Vagina (tissue), 2 donors: ENCODE measurements at places on chromosomes 16 and 17.

GRCh38 chr16:27841911-27842310, 221.6 kb downstream of the GSG1L start:
- DNase-seq: no peak

- no peak for DNase-seq
Measured at GRCh38 chr16:53085931-53086421, 31.2 kb downstream of the CHD9 start.

- no peak for DNase-seq
Measured at GRCh38 chr17:29180034-29180787, at the start of gene MYO18A. TSS of gene MYO18A (minus strand) at chr17:29180398. CDS start at chr17:29166940, 13,458 bp downstream.

GRCh38 chr16:11273721-11274324, 394 bp upstream of the PRM3 start:
- DNase-seq: no peak

DNA sequence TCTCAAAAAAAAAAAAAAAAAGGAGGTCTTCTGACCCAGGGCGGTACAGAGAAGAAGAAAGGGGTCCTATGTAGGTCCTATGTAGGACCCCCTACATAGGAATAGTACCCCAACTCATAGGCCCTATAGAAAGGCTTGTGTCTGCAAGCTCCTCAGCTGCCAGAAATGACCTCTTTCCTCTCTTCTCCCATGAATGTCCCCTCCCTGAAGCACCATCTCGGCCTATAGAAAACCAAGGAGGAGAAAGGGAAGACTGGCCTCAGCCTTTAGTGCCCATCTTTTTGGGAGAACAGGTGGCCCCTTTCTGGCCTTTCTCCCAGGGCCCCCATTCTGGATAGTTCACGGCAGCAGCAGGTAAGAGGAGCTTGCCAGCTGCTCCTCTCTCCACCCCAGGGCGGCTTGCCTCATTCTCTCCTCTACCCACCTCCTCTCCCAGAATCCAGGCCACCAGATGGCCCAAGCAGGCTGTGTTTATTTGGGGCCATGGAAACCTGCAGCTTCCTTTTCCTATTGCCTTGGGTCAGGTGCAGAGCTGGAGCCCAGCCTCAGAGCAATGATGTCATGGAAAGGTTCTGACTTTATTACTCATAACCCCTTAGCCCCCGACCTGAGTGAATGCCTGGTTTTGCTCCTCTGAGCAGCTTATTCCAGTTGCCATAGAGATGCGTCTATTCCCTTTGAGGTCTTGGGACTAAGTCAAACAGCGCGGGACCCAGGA, 1.6 kb upstream of the MRPL58 start:
- DNase-seq: no peak

GRCh38 chr17:66605541-66605940, 229.4 kb upstream of the CACNG5 start:
- no peak for DNase-seq

GRCh38 chr16:68995011-68995504, 110.4 kb upstream of the HAS3 start:
- no peak for DNase-seq

- no peak for DNase-seq
Measured at GRCh38 chr17:39270923-39271322, 45.2 kb upstream of the STAC2 start.

- DNase-seq: no peak
Measured at GRCh38 chr17:4405699-4406098, 28.0 kb upstream of the SPNS3 start.

DNA sequence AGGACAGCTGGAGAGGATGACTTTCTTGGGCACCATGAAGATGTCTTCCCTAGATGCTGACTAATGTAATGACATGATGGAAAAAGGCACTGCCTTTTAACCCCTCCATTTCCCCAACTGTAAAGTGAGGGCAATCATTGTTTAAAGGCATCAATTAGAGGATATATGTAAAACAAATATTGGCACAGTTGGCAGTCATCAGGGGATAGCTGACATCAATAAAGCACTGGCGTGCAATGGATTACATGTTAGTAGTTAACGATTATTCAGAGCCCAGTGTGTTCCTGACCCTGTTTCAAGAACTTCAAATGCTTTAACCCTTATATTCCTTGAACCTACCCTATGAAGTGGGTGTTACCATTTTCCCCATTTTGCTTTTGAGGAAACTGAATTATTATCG, 100.7 kb downstream of the TMEM114 start:
- no peak for DNase-seq

- no peak for DNase-seq
Measured at GRCh38 chr17:43169561-43170139, 1.4 kb upstream of the NBR1 start.

- DNase-seq: no peak
Measured at GRCh38 chr16:86962913-86963312, 354.3 kb downstream of the C16orf95 start.

DNA sequence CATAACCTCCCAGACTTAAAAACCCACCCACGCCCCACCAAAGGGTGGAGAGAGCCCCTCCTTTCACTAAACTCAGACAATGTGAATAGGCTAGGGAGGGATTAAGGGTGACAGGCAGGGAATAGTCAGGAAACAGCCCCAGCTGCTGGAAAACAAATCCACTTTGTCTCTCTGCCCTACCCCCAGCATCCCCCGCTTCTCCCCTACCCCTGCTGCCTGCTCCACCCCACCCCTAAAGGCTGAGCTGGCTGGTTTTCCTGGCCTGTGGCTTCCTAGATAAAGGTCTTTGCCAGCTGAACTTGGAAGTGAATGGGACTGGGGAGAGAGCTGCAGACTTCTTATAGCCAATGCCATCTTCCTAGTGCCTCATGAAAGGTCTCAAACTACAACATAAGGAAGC, 15.0 kb downstream of the CAVIN1 start:
- DNase-seq: no peak

DNA sequence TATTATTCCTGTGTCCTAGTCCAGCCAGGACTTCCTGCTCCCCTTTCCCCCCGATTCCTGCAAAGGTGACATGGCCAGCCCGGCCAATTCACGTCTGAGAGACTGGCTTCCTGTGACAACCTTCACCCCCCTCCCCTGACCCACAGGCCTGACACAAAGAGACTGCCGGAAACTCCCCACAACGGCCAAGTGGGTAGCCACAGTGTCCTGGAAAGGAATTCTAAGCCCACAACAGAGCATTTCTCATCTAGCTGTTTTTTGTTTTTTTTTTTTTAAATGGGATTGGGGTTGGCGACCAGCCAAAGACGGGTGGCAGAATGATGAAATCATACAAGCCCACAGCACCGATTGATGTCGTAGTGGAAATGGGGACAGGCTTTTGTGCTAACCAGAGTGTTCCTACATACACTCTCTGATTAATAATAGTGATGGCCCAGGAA, 2.8 kb upstream of the XAF1 start:
- no peak for DNase-seq

DNA sequence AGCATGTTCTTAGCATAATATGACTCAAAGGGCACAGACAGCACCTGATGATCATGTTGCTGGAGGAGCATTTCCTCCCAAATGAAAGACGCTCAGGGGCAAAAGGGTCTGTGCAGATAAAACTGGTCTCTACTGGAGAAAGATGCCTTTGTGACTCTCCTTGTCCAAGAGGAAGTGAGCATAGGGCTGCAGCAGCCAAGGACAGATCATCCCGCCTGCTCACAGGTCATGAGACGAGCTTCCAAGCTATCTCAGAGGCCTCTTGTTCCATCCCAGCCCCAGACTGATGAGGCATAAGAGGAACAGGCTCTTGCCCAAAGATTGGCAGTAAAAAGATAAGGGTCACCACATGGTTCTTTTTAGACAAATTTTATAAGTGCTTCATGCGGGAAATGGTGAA, 141.8 kb downstream of the KATNIP start:
- DNase-seq: no peak

- no peak for DNase-seq
Measured at GRCh38 chr17:55163408-55163807, 101.4 kb upstream of the HLF start.

- no peak for DNase-seq
Measured at GRCh38 chr17:73595479-73595878, 48.8 kb downstream of the SDK2 start.

DNA sequence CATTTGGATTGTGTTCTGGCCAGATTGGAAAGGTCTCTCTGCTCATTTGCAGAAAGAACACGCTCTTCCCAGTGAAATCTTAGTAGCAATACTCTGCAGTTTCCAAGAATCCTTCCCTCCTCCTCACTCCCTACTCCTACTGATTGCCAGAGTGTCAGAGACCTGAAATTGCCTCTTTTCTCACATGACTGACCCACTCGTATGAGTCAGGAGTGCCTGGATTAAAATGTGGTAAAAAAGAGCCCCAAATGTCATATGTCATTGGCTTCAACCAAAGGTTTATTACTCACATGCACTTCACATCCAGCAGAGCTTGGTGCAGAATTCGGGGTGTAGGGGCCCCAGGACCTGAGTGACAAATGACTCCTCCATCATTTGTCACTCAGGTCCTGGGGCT, 39.7 kb upstream of the IRX3 start:
- no peak for DNase-seq

DNA sequence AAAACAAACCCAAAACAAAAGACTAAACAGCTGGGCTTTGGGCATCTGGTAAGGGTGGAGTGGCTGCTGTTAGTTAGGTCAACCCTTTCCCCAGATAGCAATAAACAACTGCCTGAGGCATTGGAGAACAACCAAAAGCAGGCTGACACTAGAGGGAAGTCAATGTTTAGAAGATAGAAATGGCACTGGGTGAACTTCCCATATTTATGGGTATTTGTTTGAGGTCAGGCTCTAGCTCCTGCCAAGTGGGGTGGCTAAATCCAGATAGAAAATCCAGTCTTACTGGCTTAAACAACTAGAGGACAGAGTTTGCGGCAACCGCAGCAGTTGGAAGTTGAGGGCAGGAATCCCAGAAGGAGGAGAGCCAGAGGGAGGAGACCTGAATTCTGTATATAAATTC, 79.4 kb downstream of the SDK2 start:
- no peak for DNase-seq

DNA sequence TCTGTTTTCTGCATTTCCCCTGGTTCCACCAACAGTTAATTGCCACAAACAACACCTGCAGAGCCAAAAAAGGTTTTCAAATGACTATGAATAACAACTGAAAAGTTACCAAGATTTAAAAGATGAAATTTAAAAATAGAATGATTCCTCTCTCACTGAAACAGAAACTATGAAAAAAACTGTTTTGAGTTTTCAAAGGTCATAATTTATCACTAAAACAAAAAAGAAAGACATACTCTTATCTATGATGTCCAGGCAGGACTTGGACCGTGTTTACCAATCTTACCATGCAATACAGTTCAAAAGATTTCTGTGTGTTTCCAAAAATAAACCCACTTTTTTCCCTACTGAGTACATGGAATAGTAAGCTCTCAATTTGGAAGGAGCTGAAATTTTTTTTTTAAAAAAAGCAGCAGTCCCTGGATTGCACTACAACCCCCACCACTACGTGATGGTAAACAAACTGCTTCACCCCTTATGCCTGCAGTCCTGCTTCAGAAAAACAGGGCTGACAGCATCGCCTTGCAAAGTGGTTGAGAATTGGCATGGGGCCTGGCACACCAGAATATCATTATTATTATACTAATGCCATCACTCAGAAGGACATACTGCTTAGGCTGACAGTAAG, 8.5 kb downstream of the TXNDC11 start:
- DNase-seq: no peak

DNA sequence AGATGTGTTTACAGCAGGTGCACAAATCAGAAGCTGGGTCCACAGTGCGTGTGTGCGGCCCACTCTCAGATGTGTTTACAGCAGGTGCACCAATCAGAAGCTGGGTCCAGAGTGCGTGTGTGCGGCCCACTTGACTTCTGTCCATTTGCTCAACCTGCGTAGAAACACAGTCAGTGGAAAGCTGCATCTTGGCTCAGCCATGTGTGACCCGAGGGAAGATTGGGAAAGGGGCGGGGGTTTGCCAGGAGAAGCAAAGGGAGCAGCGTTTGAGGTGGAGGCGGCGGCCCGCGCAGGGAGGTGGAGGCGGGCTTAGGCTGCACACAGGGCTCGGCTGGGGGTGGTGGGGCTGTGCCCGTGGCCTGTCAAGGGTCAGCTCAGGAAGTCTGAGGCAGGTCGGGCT, 4.3 kb downstream of the CTU2 start:
- no peak for DNase-seq
